Activated T-cell treated with anti-CD3 and anti-CD28 coated beads, Interleukin-2, amount 50 U/mL, for 72 hours (primary cell): ENCODE measurements at places on chromosomes 1 and 21. TPM values are rescaled to one million over a fixed set of nuclear protein-coding genes. Genes with fewer than 3 reads are reported as not detected.

CTSE gene
- not detected for total RNA-seq

SELP gene
- 1.6 TPM for total RNA-seq

MYBPH gene
- total RNA-seq = not detected

LRRC38 gene
- total RNA-seq = not detected

DNA sequence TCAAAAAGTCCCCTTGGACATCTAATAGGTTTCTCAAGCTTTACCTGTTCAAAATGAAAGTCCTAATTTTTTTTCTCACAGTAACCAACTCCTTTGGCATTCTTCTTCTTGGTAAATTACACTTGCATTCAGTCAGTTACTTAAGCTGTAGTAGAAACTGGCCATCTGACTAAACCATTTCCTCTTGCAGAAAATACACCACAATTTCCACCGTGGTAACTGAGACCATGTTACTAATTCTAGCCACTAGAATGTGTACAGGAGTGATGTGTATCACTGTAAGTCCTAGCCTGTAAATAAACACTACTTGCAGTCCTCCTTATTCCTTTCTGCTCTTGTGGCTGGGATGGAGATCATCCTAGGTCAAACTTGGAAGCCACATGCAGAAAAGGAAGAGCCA is 965.4 kb upstream of the TMPRSS15 start:
- no peaks in the 10 kb centered on the region for H3K36me3 ChIP-seq
- no peaks in the 10 kb centered on the region for H3K4me1 ChIP-seq
- DNase-seq = no peak
- H3K27ac ChIP-seq = no peak overlapping the region
- no peaks in the 10 kb centered on the region for H3K27me3 ChIP-seq

GRCh38 chr1:6885426-6885825 is 100.2 kb downstream of the CAMTA1 start:
- no peak overlapping the region for H3K27ac ChIP-seq
- H3K4me1 ChIP-seq = peaks cover 7% of the 10 kb centered on the region
- DNase-seq = no peak
- no peak overlapping the region for H3K4me3 ChIP-seq

GRCh38 chr1:61141288-61142042 is 59.1 kb downstream of the NFIA start:
- H3K36me3 ChIP-seq = no peaks in the 10 kb centered on the region
- H3K4me1 ChIP-seq = no peaks in the 10 kb centered on the region
- H3K27ac ChIP-seq = no peak overlapping the region
- no peaks in the 10 kb centered on the region for H3K27me3 ChIP-seq
- no peak for DNase-seq

- H3K27ac ChIP-seq = no peak overlapping the region
- no peak overlapping the region for H3K4me3 ChIP-seq
- H3K36me3 ChIP-seq = no peaks in the 10 kb centered on the region
- peaks cover 48% of the 10 kb centered on the region for H3K27me3 ChIP-seq
- no peak for DNase-seq
Measured at GRCh38 chr1:37392051-37392450, 82.3 kb upstream of the ZC3H12A start.

DNA sequence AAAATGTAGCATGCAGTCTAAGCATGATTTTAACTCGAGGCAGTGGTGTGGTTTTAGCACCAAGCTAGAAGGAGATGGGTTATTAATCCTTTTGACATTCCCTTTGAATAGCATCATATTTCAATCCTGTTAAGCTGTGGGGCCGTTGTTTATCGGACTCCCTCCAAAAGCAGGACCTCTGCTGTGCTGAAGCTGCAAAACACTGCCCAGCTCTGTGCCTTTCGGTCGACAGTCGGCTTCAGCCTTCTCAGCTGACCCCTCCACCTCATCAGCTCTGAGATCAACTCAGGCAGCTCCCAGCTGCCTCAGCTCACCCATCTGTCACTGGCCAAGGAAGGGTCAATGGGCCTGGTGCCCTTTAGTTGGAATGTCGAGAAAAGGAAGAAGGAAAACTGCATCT is 95.5 kb downstream of the KAZN start:
- H3K4me1 ChIP-seq = no peaks in the 10 kb centered on the region
- H3K27me3 ChIP-seq = no peaks in the 10 kb centered on the region
- H3K36me3 ChIP-seq = no peaks in the 10 kb centered on the region
- no peak overlapping the region for H3K27ac ChIP-seq
- no peak for DNase-seq

DNA sequence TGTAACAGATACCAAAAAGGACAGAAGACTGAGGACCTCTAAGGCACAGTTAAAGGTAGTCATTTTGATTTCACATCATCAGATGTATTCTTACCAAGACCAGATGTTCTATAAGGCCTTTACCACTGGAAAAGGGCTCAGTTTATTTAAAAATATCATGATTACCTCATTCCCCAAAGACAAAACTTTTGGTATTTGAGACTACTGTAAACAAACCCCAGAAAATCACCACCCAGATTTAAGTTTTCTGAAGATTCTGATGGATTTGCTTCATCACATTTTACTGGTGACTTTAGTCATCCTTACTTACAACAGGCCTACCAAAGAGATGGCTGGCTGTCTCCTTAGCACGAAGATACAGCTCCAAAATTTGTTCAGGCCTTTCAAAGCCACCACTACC is 8.3 kb downstream of the ENAH start:
- peaks cover 23% of the 10 kb centered on the region for H3K27me3 ChIP-seq
- H3K4me3 ChIP-seq = no peak overlapping the region
- no peaks in the 10 kb centered on the region for H3K36me3 ChIP-seq
